ENCODE measurements at places on chromosomes 3 and 15.

DNA sequence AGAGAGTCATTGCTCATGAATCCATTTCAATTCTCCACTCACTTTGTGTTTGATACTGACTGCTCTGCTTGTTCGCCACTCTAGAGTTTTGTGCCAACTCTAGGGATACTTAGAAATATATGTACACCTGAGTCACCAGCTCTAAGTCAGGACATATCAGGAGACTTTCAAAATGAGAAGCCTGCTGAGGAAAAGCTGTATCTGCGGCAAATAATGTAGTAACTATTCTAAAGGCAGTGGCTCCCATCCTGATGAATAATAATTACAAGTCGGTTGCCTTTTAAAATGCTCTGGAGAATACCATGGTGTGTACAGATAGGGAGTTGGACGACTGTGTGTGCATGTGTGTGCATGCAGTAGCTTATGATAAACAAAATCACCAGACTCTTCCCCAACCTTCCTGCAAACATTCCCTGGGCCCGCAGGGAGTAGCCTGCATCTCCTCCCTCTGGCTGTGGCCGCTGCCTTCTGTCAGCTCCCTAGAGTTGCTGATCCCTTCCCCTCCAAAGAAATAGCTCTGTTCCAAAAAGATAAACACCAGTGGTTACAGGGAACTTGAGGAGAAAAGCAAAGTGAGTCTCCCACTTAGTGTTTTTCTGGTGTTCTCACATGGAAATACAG lies 346.3 kb upstream of the UMPS start:
- DNase-seq = no peak

GRCh38 chr3:15630646-15631350 lies 29.3 kb downstream of the BTD start:
- DNase-seq = no peak

DNA sequence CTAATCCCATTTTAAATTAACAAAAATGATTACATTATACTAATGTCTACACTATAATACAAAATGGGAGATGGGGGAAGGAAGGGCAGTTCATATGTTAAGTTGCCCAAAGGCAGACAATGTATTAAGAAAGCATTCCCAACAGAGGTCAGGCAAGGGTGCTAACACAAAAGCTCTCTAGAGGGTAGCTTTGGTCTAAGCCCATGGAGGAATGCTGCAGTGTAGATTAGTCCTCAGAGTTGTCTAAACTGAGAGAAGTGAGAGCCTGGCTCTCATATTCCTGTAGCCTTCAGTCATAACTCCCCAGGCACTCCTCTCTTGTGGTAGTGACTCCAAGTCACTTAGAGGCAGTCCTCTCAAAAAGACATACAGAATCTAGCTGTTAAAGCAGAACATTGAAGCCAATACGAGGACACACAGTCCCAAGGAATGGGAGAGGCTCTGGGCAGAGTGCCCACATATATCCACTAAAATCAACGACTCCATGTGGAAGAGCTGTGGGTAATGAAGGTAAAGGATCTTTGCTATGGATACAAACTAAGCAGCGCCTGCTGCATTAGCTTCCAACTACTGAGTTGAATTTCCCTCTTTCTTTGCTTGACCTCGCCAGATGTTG lies 14.5 kb downstream of the NEK10 start:
- no peak for DNase-seq

GRCh38 chr3:65094723-65095122 lies 406.9 kb upstream of the ADAMTS9 start:
- DNase-seq = no peak

GRCh38 chr15:74235962-74236361 lies at the start of gene CCDC33:
Gene CCDC33 (plus strand): TSS chr15:74236326. CDS start chr15:74236720, 394 bp downstream.
- DNase-seq = no peak

DNA sequence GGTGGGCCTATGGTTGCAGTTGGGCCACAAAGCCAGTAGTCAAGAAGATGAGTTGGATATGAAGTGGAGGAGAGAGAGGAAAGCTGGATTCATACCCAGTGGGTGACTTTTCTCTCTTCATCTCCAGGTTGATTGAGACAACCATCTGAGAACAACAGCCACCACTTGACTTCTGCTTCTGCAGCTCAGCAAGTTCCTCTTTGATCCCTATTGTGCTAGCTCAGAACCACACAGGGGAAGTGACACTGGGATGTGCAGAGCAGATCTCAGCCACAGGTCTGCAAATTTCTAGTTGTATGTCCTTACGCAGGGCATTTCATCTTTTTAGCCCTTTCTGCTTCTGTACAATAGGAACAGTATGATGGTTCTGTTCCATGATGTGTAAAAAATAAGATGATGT lies 459.2 kb upstream of the ARRDC4 start:
- no peak for DNase-seq

- DNase-seq = no peak
Measured at GRCh38 chr3:27022096-27022761, 347.0 kb downstream of the NEK10 start.

- no peak for DNase-seq
Measured at GRCh38 chr3:64945171-64945729, 257.4 kb upstream of the ADAMTS9 start.

DNA sequence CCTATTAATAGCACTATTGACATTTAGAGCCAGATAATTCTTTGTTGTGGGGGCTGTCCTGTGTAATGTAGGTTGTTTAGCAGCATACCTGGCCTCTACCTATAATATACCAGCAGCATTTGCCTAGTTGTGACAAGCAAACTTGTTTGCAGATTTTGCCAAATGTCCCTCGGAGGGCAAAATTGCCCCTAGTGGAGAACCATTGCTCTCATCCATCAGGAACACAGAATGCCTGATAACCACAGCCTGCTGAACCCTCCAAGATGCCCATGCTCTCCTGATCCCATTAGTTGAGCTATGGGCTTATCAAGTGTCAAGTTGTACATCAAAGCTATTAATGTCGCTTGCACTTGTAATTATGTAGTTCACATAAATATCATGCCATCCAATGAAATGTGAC lies 15.0 kb upstream of the KBTBD8 start:
- DNase-seq = no peak

Data from activated T-helper 1 cell treated with anti-CD3 and anti-CD28 coated beads, Interleukin-2, amount 50 U/mL, for 16 hours (primary cell).